NCI-H1092 (cell line): ENCODE measurements at places on chromosomes 13 and 19.

GRCh38 chr13:110419946-110420345 is 112.9 kb downstream of the COL4A2 start:
- DNase-seq: no peak

GRCh38 chr13:97736436-97736835 is 217.0 kb upstream of the IPO5 start:
- DNase-seq: no peak

DNA sequence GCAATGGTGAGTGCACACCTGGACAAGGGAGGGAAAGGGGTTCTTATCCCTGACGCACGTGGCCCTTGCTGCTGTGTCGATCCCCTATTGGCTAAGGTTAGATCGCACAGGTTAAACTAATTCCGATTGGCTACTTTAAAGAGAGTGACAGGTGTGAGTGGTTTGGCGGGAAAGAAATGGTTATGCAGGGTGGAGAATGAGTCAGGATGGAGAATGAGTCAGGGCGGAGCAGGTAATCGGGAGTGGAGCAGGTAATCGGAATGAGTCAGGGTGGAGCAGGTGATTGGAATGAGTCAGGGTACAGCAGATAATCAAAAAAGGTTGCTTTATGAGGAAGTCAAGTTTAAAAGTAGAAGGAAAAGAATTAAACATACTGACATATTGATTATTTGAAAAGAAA is 24.4 kb upstream of the SIAH3 start:
- no peak for DNase-seq

GRCh38 chr13:53152057-53152421 is 123.4 kb downstream of the OLFM4 start:
- no peak for DNase-seq

DNA sequence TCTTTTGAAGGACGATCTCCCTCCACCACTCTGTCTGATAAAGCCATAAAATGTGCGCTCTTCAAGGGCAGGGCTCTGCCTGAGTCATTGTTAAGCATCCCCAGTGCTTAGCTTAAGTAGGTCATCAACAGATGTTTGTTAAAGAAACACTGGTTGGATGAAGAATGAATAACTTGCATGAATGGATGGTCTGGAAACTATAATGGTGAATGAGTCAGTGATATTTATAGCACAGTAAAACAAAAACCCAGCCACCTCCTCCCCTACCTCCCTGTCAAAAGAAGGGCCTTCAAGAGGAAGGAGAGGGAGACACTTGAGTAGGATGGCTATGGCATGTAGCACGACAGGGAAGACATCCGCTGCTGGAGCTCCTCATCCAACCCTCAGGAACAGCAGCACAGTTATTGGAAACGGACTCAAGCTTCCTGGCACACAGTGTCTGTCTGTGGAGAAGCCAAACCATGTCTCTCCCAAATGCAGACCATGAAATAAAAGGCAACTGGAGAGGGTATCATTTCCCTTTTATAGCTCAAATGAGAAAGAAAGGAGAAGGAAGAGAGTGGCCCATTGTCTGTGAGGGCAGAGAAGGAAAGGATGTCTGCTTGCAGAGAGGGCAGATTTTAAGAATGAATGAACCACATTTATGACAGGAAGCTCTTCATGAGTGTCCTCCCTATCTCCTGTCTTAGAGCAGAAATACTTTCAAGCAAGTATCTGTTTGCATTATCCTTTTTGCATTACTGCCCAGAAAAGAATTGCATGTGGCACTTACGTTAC is 183.5 kb upstream of the UBL3 start:
- DNase-seq: no peak

GRCh38 chr13:50626101-50626547 is 217.4 kb downstream of the DLEU7 start:
- no peak for DNase-seq

DNA sequence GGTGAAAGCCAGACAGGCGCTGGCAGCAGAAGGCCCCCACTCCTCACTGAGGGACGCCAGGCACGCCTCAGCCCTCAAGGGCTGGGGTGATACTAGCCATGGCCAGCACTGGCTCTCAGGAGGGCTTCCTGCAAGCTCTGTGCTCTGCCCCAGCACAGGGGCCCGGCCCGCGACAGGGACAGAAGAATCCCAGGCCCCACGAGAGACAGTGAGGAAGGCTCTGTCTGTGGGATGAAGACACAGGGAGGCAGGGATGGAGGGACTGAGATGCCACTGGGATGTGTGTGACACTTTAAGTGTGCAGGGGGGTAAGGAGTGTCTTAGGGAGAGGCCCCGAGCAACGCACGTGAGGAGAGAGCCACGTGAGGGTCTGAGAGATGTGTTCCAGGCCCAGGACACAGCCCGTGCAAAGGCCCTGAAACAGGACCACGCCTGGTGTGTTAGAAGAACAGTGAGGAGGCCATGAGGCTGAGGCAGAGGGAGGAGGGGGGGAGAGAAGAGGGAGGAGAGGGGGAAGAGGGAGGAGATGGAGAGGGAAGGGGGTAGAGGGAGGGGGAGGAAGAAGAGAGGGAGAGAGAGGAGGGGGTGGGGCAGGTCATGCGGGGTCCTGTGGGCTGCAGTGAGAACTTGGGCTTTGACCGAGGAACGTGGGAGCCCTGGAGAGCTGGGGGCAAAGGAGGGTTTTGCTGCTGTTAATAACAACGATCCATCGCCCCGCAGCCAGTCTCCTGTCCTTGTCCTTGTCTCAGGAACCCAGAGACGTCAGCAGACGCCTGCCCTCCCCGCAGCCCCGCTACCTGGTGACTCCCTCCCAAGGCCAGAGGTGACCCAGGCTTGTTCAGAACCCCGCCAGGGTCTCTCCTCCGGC is 7.2 kb downstream of the RPL36 start:
- no peak for DNase-seq

DNA sequence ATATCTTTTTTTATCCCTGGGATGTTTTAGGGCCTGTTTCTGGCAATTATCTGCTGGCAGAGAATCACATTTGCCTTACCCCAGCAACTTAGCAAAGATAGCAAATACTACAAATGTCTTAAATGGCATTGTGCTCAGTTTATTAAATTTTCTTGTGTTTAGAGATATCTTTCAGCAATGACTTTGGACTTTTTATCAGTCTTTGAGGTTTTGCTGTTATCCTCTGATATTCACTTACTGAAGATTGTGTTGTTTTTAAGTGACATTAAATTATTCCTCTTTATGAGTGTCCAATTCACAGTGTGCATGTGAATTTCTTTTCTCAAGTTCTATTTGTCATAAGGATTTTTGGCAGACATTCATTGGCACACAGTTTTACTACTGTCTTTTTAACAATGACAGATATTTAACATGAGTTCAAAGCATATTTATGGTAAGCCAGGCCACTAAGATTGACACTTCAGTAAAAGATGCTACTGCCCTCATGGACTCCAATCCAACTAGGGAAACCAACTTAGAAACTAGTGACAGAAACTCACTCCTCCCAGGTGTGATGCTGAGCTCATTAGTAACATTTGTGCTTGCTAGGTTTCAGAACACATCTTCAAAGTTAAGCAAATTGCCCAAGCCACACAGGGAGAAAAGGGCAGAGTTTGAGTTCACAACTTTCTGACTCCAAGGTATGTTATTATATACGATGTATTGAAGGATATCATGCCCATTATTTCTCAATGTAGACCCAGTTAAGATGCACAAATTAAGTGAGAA is 481.9 kb downstream of the GPC6 start:
- DNase-seq: no peak

DNA sequence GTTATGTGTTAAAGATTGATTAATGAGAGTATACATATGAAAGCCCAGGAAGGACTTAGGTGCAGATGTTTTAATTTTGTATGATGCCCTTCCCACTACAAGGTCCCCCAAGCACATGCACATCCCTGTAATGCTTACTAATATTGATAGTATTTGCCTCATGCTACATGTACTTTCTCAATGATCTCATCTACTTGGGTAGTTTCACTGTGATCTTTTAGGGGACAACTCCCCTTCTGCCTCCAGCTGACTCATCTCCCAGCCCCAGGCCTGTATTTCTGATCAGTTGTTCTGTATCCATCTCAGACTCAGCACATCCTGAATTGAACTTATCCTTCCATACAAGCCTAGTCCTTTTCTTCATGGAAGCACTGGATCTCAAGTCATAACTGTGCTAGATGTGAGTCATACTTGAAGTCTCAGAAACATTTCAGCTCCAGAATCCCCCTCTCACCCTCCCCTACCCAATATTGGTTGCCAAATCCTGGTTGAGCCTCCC is 49.4 kb upstream of the INTS6 start:
- DNase-seq: no peak
